ENCODE measurements at places on chromosomes 12 and 14.
A peak's percentile ranks its signal among the peaks of the same experiment; 100 is the strongest.

DNA sequence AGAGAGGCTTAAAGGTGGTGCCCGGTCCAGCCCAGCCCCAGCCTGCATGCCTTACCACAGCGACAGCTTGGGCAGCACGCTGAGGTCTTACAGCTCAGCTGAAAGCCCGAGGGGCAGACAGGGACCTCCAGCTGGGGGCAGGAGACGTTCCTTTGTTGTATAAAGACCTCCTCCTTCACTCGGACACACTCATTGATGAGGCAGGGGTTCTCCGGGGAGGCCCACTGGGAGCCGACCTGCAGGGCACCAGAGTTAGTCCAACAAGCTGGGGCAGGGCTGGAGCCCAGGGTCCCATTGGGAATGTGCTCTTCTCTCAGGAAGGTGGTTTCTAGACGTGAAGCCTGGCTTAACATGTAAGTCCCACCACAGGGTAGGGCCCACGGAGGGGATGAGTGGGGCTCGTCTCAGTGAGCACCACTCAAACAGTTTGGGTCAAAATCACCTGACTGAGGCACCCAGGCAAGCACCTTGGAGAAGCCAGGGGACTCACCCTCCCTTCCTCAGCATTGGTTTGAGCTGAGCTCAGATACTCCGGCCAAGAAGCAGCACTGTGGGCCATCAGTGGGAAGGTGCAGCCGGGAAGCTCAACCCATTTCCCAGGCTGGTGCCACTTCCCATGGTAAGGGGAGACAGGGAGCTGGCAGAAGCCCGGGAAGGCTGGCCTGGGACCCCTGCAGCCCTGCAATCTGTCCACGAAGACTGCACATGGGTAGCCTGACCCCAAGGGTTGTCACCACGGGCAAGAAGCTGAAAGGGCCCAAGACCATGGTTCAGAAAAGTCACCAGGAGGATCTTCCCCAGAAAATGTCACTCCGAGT lies 24.3 kb upstream of the ANO2 start:
- no peak for DNase-seq

DNA sequence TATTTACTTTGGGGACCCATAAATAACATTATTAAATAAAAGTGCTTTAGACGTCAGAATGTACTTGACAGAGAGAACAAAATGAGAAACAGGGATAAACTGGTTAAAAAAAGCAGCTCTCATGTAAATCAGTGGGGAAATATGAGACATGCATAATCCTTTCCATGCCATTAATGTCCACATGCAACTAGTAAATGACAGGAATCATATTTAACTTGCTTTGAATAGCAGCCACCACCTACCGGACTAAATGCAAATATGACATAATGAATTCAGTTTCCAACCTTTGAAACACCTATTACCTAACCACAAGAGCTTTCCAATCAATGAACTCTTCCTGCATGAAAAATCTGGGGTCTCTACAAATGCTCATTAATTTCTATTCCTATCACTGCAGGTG lies 19.6 kb downstream of the FGD6 start:
- DNase-seq, result no peak

DNA sequence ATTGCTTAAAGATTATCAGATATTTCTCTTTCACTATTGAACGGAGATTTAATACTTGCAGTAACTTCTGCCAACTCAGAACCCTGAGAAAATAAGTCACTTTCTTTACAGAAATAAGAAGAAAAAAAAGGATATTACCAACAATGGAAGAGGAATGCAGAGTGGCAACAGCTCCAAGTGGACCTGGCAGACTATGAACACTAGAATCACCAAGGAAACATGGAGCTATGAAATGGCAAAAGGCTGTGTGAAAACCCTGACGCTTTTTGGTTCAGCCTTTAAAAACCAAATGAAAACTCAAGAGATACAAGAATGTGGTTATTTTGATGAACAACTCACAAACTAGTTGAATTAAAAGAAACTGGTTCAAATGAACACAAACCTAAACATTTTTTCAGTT lies 17.7 kb downstream of the DTD2 start:
- no peak for DNase-seq

DNA sequence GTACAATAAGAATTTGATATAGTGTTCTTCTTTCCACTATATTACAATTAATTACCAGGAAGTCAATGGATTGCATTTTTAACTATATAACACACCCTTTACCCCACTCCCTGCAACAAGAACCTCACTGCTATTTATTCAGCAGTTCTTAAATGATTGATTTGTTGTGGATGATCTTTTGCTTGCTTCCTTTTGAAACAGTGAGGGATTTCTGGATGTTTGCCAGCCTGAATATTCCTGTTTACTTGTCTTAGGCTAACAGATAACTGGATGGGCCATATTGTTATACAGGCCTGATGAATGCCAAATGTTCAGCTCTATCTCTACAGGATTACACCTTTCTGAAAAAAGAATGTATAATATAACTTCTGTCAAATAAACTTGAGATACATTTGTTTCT lies 497.6 kb downstream of the APAF1 start:
- no peak for DNase-seq

DNA sequence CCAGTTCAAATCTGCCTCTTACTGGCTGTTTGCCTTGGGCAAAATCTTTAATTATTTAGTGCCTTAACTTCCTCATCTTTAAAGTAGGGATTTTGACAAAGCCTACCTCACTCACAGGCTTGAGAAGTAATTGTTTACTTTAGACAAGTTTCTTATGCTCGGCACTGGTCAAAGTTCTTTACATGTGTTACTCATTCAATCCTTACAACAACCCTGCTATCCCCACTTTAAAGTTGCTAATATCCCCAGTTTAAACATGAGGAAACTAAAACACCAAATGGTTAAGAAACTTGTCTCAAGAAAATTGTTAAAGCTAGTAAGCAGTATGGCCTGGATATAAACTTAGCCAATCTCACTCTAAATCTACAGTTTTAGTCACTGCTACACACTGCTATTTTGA lies 204.0 kb upstream of the AVPR1A start:
- no peak for DNase-seq

DNA sequence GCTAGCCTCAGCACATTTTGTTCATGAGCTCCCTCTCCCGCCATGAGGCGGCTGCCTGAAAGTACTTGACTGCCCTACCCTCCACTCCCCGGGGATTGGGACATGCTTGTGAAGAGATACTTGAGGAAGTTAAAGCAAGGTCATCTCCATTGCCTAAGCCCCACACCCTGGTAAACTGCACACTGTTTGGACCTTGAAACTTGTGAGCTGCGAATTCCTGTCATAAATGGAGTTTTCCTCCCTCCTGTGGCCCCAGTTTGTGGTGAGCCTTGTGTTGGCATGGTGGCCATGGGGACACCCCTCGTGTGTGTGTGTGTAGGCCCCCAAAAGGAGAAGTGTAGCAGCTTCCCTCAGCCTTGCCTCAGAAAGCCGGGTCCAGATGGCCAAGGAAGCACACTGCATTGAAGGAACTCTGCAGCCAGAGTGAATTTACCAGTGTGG lies 395.5 kb downstream of the ZFP36L1 start:
- DNase-seq, result no peak

- DNase-seq, result no peak
These were observed 21.7 kb downstream of the NT5DC3 start for GRCh38 chr12:103819312-103819711.

DNA sequence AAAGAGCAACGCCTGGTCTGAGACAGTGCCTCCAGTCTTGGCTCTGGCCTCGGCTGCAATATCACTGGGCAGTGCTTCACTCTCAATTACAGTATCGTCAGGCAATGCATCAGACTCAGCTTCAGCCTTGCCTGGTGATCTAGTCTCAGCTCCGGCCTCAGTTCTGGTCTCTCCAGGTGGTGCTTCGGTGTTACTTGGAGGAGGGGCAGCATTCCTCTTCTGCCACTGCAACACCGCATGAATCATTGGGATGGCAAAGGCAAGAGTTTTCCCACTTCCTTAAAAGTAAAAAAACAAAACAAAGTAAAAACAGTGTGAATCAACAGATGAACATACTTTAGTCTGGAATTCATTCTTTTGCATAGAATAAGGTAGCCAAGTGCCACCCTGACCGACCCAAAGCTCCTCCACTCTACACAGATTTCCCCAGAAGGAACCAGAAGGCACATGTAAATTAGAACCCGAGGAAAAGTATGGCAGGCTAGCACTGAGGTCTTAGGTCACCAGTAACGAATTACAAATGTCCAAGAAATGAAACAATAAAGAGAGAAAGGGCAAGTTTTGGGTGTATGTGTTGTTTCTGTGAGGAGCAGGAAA lies 18.6 kb downstream of the DDX24 start:
- no peak for DNase-seq

- DNase-seq, result no peak
These were observed 19.7 kb upstream of the LRTM2 start for GRCh38 chr12:1800401-1801302.

- DNase-seq, result no peak
These were observed 7.8 kb downstream of the PGF start for GRCh38 chr14:74947353-74948227.

DNA sequence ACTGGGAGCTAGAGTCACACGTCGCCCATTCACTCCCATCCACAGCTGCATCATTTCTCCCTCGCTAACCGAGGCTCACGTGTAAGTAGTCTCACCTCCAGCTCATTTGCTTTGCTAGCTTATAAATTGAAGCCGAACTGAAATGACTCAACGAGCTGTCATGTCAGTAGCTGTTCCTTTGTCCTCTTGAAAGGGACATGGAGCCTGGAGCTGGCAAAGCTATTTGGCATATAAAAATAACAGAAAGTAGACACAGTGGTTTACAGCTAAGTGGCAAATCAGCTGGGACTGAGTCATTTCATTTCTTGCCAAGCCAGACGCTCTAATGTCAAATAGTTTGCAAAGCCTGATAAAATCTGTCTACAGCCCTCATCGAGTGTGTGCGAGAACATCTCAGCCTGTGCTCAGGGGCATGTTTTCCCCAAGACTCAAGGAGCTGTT lies 114.4 kb upstream of the TMEM233 start:
- DNase-seq, result no peak

GRCh38 chr14:48693793-48694192 lies 892.4 kb downstream of the RPS29 start:
- DNase-seq, result no peak

DNA sequence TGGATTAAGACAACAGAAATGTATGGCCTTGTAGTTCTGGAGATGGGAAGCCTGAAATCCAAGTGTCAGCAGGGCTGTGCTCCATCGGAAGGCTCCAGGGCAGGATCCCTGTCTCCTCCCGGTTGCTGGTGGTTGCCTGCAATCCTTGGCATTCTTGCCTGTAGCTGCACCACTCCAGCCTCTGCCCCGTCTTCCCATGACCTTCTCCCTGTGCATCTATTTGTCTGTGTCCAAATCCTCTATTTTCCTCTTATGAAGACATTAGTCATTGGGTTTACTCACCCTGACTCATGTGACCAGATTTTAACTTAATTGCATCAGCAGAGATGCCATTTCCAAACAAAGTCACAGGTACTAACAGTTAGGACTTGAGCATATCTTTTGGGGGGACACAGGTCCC lies 15.1 kb downstream of the TUNAR start:
- DNase-seq, result peak; percentile 5

GRCh38 chr12:125160281-125160955 lies 95.2 kb downstream of the AACS start:
- no peak for DNase-seq

DNA sequence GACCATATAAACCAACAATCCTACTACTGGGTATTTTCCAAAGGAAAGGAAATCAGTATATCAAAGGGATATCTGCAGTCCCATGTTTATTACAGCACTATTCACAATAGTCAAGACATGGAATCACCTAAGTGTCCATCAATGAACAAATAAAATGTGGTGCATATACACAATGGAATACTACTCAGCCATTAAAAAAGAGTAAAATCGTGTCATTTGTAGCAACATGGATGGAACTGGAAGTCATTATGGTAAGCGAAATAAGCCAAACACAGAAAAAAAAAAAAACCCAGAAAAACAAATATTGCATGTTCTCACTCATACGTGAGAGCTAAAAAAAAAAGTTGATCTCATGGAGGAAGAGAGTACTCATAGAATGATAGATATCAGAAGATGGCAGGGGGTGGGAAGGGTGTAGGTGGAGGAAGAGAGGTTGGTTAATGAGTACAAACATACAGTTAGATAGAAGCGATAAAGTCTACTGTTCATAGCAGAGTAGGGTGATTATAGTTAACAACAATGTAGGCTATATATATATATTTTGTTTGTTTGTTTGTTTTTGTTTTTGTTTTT lies 49.3 kb downstream of the BCAT1 start:
- DNase-seq, result no peak

DNA sequence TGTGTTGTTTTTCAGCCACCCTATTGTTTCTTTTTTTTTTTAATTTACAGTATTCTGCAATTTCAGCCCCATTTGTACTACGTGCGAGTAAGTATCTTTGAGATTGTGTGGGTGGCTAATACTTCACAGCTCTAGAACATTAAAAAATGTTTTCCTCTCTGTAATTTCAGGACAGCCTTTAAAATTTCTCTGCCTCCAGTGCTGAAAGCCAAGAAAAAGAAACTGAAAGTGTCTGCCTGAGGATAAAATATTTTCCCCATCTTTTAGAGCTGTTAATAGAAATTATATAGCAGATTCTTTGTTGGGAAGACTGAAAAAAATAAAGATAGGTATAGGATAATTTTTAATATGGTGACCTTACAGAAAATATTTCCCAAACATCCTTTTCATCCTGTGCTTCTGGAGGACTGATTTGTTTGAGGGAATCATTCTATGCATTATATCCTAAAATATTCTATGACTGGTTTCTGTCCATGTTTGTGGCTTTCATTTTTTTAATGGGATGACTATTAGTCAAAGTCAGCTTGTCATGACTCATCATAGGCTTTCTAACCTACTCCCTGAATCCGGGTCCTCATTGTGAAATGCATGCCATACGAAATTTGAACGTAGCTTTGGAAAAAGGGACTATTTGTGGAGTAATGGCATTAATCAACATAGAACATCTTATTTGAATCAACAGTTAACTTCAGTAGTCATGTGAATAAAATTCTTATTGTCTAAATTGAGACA lies 10.8 kb upstream of the TCTN2 start:
- peak; percentile 62 for DNase-seq

- DNase-seq, result peak; percentile 27
These were observed 1304.5 kb downstream of the AACS start for GRCh38 chr12:126369487-126370463.

DNA sequence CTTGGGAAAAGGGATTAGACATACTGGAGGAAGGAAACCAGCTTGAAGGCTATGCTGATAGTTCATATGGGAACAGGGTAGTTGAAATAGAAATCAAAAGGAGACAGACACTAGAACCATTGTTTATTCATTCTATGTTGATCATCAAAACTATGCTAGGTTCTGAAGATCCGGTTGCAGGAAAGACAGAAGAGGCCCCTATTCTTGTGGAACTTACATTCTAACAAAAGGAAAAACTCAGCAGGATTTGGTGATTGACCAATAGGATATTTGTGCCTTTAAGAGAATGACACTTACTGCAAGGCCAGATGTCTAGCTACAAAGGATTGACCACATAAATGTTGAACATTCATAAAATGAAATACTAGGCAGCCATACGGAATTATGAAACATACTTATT lies 179.2 kb downstream of the AKAP6 start:
- no peak for DNase-seq

GRCh38 chr14:101950100-101950499 lies 14.3 kb upstream of the DYNC1H1 start:
- DNase-seq, result no peak

DNA sequence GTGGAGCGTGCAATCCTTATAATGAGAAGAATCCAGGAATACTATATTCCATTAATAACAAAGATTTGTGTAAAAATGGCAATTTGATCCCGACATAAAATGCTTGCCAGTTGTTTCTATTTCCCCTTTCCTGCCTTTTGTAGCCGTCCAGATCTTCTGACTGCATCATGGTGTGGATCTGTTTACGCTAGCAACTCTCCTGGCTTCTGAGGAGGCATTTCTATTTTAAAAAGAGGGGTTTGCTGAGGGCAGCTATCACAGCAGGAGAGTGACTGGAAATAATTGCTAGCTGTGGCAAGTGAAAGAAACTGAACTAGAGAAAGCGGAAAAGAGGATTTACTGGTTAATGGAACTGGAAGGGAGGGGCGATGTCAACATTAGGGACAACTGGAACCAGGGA lies 145.6 kb downstream of the ATP23 start:
- DNase-seq, result no peak
